ENCODE measurements at places on chromosomes 1 and 21.

DNA sequence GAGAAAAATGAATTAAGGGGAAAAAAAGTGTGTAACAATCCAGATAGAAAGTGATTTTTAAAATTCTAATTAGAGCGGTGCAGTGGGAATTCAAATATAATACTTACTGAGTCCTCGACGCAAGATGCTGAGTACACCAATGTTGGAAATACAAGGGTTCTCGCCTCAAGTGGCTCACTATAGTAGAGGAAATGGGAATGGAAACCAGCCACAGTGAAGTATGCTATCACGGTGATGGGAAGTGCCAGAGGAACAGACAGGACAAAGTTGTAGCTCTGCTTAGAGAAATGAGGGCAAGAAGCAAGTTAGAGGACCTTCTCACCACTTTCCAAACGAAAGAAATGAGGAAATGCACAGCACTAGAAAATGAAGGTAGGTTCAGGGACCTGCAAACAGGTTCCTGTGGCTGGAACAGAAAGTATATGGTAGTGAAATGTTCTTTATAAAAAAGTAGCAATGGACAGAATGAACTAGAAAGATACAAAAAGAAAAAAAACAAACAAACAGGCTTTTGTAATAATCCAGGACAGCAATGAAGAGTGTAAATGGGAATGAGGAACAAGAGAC lies 13.5 kb downstream of the EGLN1 start:
- no peak for DNase-seq

DNA sequence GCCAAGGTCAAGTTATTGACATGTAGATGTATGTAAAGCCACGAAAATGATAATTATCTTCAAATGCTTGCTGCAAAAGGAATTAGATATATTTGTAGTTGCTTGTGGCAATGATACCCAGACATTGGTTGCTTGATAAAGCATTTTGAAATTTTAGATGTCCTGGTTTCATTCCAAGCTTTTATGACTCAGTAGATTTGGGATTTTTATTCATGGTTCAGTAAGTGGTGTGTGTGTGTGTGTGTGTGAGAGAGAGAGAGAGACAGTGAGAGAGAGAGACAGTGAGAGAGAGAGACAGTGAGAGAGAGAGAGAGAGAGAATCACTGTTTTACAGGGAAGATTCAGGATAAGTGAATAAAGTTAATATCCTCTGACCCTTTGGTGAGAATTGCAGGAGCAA lies 498.2 kb upstream of the C1orf87 start:
- no peak for DNase-seq

GRCh38 chr1:55007625-55008024 lies 8.9 kb downstream of the BSND start:
- no peak for DNase-seq

GRCh38 chr1:46822248-46822826 lies 23.5 kb downstream of the CYP4B1 start:
- no peak for DNase-seq

DNA sequence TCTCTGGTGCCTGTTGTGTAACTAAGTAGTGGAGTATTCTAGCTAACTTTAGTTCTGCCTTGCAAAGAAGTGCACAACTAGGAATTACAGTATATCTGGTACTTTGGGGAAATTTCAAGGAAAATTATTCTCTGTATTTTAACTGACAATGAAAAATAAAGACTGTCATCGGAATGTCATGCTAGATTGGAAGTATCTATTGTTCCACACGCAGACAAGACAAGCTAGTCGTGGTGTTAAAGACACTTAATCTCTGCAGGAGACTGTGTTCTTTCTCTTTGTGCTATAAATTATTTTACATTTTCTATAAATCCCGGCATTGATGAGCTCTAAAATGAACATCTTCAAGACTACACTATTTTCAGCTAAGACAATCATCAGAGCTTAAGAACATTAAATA lies 1068.8 kb upstream of the ADGRL4 start:
- no peak for DNase-seq

Data from activated CD4-positive, CD25-positive, alpha-beta regulatory T cell (primary cell).